ENCODE measurements at places on chromosomes 12 and 14.

- no peak for DNase-seq
Measured at GRCh38 chr12:115820656-115821055, 456.8 kb downstream of the MED13L start.

DNA sequence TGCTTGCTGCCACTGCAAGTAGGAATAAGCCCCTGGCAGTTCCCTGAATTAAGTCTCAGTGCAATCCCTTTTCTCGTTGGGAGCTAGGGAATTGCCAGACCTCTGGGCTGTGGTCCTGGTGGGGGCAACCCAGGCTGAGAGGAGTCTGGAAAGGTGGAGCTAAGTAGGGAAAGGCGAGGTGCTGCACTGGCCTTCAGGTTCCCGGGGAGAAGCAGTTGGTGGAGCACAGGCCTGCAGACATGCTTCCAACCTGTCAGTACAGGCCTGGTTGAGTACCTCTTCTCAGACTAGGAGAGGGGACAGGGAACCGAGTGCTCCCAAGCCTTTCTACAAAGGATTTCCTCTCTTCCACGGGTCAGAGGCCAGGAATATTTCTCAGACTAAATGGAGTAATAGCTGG is 1.5 kb downstream of the NRIP2 start:
- DNase-seq, result no peak

GRCh38 chr14:67576216-67576955 is 23.7 kb downstream of the PIGH start:
- no peak for DNase-seq

GRCh38 chr14:59087711-59088110 is 100.8 kb upstream of the DAAM1 start:
- DNase-seq, result no peak

DNA sequence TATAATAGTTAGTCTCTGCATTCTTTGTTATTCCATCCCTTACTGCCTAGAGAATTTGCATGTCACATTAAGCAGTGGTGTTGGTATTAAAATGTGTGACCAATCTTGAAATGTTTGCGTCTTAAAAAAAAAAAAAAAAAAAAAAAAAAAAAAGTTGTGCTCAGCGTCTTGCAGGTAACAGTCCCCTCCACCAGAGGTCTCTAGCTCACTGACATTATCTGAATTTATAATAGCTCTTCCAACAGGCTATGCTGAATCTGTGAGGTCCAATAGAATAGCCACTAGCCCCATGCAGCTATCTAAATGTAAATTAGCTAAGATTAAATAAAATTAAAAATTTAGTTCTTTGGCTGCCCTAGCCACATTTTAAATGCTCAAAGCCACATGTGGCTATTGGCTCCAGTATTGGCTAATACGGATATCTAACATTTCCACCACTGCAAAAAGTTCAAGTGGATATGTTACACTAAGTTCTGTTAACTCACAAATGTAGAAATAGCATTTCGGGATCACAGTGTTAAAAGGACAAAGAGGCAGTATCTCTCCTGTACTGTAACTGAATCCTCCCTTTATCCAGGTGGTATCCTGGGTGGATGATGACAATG is 28.7 kb downstream of the NKX2-8 start:
- DNase-seq, result no peak

GRCh38 chr12:76375939-76376338 is 27.7 kb upstream of the BBS10 start:
- no peak for DNase-seq

GRCh38 chr12:23127701-23128100 is 502.7 kb downstream of the ETNK1 start:
- DNase-seq, result no peak
